ENCODE measurements at places on chromosomes 2 and 18.

DNA sequence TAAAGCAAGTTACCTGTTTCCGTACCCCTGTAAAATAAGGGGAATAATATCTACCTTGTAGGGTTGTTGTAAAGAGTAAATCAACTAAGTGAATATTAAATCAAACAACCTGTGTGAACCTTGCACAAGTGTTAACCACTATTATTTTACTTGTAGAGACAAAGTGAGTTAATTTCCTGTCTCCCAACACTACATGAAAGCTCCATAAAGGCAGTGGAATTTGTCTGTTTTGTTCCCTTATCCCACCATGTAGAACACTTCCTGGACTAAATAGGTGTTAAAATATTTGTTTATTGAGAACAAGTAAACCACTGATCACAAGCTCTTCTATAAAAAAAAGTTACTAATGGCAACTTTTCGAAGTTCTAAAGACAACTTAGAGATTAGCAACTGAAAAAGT lies 3.3 kb downstream of the ARL5A start:
- DNase-seq, result no peak

DNA sequence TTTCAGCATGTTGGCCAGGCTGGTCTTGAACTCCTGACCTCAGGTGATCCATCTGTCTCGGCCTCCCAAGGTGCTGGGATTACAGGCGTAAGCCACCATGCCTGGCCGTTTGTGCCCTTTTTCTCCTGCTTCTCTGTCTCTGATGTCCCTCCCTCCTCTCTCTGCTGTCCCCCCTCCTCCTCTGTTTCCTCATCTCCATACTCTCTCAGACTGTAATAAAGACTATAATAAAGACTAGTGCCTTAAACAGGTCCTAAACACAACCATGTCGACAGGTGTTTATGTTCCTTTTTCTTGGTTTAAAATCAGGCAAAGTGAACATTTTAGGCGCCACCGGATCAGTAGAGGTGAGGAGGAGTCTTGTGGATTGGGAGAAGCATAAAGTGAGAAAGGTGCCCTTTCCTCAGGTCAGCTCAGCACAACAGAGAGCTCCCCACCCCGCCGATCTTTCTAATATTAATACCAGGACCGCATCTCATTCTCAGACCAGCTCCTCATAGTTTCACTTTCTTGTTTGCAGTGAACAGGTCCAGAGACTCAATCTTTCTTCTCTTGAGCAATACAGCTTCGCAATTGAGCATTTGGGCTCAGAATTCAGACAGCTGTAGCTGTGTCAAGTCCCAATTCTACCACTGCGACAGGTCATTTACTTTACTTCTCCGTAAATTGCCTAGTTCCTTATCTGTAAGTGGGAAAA lies 23.7 kb downstream of the TIMM21 start:
- DNase-seq, result no peak

DNA sequence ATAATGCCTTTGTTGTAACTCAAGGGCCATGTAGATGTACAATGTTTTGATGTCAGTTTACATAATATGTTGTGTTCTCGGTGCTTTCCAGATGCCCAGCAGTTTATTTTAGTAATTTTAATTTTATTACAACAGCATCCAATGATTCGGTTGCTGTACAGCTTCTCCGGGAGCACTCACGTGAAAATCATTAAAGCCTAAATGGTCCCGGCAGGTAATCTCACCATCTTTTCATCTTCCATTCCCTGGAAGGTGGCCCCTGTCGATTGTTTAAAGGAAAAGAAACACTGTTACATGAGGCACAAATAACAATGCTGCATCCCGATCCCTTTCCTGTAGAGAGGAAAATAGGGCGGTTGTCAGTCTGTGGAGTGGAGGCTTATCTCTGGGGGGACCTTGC lies 498.1 kb downstream of the SLC4A3 start:
- no peak for DNase-seq

DNA sequence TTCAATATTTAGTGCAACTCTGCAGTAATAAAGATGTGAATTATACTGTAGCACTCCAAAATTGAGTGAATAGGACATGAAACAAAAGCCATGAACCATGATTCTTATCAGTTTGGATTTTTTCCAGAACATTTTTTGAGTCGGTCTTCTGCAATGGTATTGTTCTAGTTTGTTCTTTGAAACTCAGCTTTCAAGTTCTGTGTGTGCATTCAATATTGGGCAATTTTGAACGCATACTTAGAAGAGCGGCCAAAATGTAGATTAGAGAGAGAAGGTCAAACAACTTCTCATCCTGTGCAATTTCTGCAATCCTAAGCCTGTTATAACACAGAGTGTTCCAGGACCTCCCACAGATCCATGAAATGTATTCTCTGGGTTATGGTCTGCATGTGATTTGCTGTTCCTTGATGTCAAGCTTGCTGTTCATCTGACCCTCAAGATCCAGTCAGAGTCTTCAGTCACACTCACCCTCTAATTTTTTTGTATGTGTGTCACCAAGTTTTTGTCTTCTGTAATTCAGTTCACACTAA lies 48.3 kb downstream of the TSPYL6 start:
- DNase-seq, result no peak

DNA sequence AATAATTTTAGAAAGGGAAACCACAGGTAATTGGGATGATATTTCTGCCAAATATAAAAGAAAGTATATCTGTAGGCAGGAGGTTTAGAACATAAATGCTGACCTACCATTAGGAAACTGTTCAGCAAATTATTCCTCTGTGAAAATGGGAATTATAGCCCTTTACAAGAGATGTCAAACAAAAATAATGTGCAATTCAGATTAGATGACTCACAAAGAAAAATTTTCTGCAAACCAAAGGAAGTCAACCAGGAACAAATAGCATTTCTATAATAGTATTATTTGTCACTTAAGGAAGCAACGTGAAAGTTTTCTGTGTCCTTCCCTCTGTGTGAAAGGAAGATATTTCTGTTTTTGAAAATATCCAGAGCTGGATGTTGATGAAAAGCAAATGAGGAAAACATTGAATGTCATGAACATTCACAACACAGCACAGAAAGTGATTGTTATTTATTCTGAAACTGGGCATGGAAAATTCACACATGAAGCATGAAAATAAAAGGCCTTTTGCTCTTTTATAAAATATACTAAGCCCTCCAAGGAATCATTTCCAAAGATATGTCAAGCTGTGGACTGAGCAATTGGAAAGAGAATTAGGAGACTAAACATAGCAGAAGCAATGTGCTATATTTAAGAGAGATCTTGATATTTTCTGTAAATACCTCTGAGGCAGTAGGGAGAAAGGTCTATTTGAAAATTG lies 57.9 kb upstream of the SPHKAP start:
- no peak for DNase-seq
